ENCODE measurements at places on chromosomes 7 and 10.

DNA sequence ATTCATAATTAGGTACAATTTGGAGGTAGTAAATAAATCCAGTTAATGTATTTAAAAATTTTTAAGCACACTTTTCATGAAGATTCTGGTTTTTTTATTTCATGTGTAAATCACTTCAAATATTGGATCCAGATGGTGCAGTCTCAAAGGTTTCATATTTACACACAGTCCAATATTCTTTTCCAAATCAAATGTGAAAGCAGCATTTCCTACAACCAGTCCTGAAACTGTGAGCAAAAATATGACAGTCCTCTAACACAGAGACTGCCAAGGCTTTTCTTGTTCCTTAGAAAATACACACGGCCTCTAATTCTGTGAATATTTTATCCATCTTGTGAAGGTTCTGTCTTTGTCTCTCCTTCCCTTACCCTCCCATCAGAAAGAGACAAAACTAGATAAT, 645.9 kb downstream of the ARL4A start:
- no peak overlapping the region for H3K4me3 ChIP-seq

DNA sequence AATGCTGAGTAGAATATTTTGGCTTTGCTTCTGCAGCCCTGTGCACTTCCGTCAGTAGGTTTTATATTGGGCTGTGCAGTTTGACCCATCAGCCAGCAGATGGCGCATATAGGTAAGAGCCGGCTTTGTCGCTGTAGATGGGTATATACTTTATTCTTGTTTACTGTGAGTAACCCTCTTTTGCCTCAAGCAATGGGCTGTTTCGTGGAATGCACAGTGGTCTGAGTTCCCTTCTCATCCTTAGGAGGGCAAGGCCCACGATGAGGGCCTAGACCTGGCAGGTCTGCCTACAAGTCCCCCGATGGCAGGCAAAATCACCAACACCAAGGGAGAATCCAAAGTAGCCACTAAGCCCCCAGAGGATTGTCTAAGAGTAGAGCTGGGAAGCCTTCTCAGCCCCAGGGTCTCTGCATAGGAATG, 1002.9 kb upstream of the KCND2 start:
- H3K4me1 ChIP-seq: no peaks in the 10 kb centered on the region

GRCh38 chr7:45889367-45890067, 1.2 kb downstream of the IGFBP1 start:
- no peak overlapping the region for H3K27ac ChIP-seq
- H3K4me3 ChIP-seq: peak overlapping the region; percentile 3
- no peaks in the 10 kb centered on the region for H3K36me3 ChIP-seq
- no peak for DNase-seq

DNA sequence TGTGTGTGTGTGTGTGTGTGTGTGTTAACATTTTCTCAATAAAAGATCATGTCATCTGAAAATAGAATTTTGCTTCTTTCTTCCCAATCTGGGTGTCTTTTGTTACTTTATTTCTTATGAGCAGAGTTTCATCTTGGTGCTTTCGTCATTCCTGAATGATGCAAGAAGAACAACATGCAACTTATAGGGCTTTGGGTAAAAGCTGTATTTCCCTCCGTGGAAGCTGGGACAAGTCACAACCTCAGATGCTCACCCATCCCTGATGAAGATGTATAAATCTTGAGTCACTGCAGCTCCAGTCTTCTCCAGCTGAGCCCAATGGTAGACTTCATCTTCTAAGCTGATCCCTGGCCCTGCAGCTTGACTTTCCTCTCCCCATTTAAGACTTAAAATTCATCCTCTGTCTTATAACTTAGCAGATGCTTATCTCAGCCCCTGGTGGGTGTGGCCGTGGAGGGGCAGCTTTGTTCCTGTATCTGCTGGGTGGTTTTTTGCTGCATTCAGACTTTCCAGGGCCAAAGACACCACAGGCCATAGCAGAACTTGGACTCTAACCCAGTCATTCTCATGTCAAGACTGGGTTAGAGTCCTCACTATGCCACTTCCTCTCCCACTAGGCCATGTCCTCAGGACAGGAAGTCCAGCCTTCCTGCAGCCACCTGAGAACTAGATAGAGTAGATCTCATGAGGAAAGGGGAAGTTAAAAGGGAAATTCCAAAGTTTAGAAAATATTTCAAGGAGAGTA, 356.4 kb downstream of the TNS3 start:
- no peaks in the 10 kb centered on the region for H3K36me3 ChIP-seq
- no peak overlapping the region for H3K4me3 ChIP-seq
- no peak overlapping the region for H3K27ac ChIP-seq
- DNase-seq: no peak
- no peaks in the 10 kb centered on the region for H3K27me3 ChIP-seq

- H3K4me3 ChIP-seq: no peak overlapping the region
- no peak for DNase-seq
- peaks cover 14% of the 10 kb centered on the region for H3K36me3 ChIP-seq
- H3K27me3 ChIP-seq: no peaks in the 10 kb centered on the region
Observed at GRCh38 chr7:112296432-112296831, 89.9 kb downstream of the ZNF277 start.

- no peak for DNase-seq
- peak overlapping the region; percentile 93 for H3K27ac ChIP-seq
- H3K27me3 ChIP-seq: no peaks in the 10 kb centered on the region
- H3K4me1 ChIP-seq: peaks cover 30% of the 10 kb centered on the region
- peaks cover 4% of the 10 kb centered on the region for H3K36me3 ChIP-seq
- no peak overlapping the region for H3K4me3 ChIP-seq
Observed at GRCh38 chr10:77877441-77878344, 48.9 kb downstream of the DLG5 start.

DNA sequence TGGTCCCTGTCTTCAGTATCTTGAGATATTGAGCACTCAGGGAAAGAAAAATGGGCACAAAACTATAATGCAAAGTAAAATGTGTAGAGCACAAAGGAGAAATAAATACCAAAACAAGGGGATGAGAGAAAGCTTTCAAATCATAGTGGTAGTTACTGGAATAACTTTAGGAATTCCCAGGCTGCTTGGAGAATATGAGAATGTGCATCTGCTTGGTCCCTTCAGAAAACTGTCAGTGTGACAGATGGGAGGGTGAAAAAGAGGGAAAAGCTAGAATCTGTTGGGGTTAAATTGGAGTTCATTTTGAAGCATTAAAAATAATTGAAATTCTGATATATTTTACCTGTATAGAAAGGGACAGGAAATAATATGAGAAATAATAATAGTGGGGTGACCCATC, 15.3 kb downstream of the ST7 start:
- H3K27me3 ChIP-seq: no peaks in the 10 kb centered on the region
- no peaks in the 10 kb centered on the region for H3K36me3 ChIP-seq
- H3K4me3 ChIP-seq: no peak overlapping the region
- DNase-seq: no peak
- peaks cover 5% of the 10 kb centered on the region for H3K4me1 ChIP-seq

DNA sequence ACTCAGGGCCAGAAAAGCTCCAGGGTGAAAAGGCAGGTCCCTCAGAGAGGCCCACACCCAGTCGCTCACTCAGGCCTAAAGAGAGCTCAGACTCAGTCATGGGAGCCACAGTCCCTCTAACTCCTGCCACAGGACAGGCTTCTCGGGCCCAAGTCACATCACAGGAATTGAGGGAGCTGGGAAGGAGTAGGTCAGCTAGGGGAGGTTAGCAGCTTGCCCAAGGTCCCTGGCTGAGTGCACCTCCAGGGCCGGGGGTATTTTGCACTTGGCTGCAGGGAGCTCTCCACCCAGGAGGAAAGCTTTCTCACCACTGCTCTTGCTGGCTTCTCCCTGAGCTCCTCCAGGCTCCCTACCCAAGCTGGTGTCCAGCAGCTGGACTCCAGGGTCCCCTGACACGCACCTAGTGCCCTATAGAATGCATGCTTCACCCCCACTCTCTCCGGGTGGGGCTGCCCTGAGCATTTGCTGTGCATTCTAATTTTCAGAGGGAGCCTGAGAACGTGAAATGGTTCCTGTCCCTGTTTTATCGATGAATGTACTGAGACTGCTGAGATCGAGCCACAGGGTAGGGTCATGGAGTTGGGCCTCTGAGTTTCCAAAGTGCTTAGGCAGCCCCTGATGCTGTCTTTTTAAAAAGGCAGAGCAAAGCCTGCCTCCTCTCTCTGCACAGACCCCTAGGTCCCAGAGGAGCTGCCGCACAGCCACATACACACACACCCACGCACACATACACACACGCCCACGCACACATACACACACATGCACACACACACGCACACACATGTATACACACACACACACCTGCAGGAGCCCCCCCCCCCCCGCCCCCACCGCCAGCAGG, 37.9 kb upstream of the RET start:
- peaks cover 11% of the 10 kb centered on the region for H3K27me3 ChIP-seq
- no peak for DNase-seq
- H3K4me3 ChIP-seq: no peak overlapping the region
- H3K27ac ChIP-seq: no peak overlapping the region

DNA sequence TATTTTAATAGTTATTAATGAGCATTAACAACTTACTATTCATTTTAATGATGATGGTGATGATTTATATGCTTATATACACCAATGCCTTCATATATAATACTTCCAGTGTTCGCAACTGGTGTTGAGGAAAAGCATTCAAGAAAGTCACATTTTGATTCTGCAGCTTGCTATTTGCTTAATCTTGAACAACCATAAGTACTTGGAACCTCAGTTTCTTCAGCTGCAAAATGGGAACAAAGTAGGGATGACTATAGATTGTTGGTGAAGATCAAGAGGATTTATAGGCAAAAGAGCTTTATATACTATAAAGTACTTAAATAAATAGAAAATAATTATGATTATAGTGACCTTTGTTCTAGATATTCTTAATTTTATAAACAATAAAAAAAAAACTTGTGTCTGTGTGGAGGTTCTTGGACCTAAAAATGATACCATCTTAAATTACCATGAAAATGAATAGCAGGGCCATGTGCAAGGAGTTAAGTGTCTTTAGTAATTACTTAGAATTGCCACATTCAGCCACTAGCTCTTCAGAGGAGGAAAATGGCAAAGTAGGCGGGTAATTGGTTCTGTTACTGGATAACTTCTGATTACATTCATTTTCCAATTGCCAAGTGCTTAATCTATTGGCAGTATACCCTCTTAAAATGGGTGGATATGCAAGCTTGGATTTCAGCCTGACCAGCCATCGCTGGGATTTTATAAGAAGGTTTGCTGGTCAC, 4.5 kb downstream of the ARID5B start:
- H3K4me1 ChIP-seq: peaks cover 20% of the 10 kb centered on the region
- H3K27me3 ChIP-seq: no peaks in the 10 kb centered on the region
- no peak overlapping the region for H3K27ac ChIP-seq
- no peak overlapping the region for H3K4me3 ChIP-seq

GRCh38 chr10:112585960-112586359, 138.9 kb downstream of the VTI1A start:
- no peaks in the 10 kb centered on the region for H3K27me3 ChIP-seq
- H3K4me1 ChIP-seq: peaks cover 19% of the 10 kb centered on the region
- DNase-seq: no peak
- no peak overlapping the region for H3K4me3 ChIP-seq
- no peak overlapping the region for H3K27ac ChIP-seq
- H3K36me3 ChIP-seq: peaks cover 2% of the 10 kb centered on the region

- no peak for DNase-seq
- peaks cover 4% of the 10 kb centered on the region for H3K4me1 ChIP-seq
- peaks cover 3% of the 10 kb centered on the region for H3K27me3 ChIP-seq
- H3K4me3 ChIP-seq: no peak overlapping the region
- H3K27ac ChIP-seq: no peak overlapping the region
- H3K36me3 ChIP-seq: no peaks in the 10 kb centered on the region
Observed at GRCh38 chr7:154171422-154171821, 119.2 kb downstream of the DPP6 start.

- no peak overlapping the region for H3K4me3 ChIP-seq
- H3K4me1 ChIP-seq: peaks cover 13% of the 10 kb centered on the region
- H3K27ac ChIP-seq: peak overlapping the region; percentile 86
Observed at GRCh38 chr10:21364196-21365114, 161.0 kb downstream of the SKIDA1 start.

DNA sequence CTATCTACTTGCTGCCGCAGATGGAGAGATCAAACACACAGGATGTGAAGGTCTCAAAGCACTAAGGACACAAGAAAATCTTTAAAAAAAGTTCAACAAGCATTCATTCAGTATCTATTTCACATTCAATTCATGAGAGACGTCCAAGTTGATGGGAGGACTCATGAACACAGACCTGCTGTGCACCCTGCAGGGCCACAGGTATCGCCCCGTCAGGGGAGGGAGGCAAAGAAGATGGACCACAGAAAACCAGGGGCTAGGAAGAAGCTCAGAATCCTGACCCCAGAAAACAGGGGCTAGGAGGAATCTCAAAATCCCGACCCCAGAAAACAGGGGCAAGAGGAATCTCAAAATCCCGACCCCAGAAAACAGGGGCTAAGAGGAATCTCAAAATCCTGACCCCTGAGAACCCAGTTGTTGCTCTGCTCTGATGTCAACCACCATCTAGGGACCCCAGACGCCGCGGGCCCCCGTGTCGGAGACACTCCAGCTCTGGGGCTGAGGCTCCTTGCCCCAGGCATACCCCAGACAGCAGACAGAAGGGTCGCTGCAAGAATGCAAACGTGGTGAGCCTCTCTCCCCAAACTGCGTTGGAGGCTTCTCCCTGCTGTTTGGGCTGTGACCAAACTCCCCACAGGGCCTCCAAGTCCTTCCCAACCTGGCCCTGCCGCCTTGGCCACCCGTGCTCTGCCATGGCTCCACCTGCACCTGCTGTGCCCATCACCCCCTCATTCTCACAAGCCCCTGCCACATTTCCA, 197.6 kb downstream of the DIP2C start:
- DNase-seq: no peak
- H3K4me1 ChIP-seq: peaks cover 19% of the 10 kb centered on the region
- H3K27ac ChIP-seq: no peak overlapping the region
- H3K27me3 ChIP-seq: no peaks in the 10 kb centered on the region

DNA sequence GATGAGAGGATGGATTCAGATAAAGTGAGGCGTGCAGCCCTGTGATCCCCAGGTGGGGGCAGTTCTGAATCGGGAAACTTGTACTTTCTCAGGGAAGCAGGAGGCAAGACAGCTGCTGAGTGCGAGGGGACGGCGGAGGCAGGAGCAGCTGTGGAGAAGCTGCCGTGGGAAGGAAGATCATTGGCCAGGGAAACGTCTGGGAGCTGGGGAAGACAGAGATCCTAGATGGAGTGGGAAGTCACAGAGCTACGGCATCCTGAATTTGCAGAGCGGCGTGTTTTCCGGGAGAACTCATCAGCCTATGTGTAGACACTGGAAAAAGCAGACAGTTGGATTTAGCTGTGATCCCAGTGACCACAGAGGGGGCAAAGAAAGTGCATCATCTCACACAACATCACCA, 9.2 kb downstream of the PRKCQ start:
- peaks cover 36% of the 10 kb centered on the region for H3K27me3 ChIP-seq
- H3K27ac ChIP-seq: no peak overlapping the region
- no peak for DNase-seq
- H3K4me3 ChIP-seq: no peak overlapping the region
- no peaks in the 10 kb centered on the region for H3K36me3 ChIP-seq
- H3K4me1 ChIP-seq: peaks cover 2% of the 10 kb centered on the region

DNA sequence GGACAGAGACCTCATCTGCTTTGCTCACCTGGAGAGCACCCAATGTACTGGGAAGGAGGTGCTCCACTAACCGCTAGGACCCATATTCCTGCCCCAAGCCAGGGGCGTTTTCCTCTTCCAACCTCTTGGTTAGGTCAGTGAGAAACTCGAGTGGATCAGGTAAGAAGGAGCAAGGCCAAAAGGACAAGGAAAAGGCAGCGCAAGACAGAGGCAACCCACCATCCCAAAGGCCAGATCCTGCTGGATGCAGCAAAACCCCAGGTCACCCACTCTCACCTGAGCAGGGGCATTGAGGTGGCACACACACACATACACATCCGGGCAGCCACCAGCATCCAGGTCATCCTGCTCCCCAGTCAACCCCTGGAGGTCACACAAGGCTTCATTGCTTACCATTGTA, 105.1 kb downstream of the GRID1 start:
- peaks cover 45% of the 10 kb centered on the region for H3K27me3 ChIP-seq
- no peaks in the 10 kb centered on the region for H3K36me3 ChIP-seq
- H3K4me1 ChIP-seq: no peaks in the 10 kb centered on the region
- H3K4me3 ChIP-seq: no peak overlapping the region

Data from progenitor cell of endocrine pancreas (in vitro differentiated cells).